Osteoblast (primary cell): ENCODE measurements at places on chromosomes 1 and 21. TPM values are rescaled to one million over a fixed set of nuclear protein-coding genes. Genes with fewer than 3 reads are reported as not detected.

The KIF14 gene
- 1.8 and 2.1 TPM in 2 replicates for total RNA-seq

DNA sequence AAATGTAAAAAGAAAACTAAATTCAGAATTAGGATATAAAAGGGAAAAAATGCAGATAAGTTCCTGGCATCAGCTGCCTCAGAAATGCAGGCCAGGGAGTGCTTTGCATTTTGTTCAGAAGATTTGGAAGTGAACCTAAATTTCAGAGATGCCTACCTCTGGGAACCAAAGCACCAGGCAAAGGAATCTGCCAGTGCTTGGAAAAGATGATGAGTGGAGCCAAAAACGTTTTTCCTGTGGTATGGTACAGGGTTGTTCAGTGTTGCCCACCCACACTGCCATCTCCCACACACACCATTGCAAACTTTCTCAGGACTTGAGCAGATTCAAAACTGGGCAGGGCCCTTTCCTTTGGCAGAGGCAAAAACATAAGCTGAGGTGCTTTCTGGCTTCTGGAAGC is 349.5 kb downstream of the TGFB2 start:
- H3K4me1 ChIP-seq = no peaks in the 10 kb centered on the region
- H3K4me3 ChIP-seq = no peak overlapping the region
- DNase-seq = no peak
- H3K36me3 ChIP-seq = no peaks in the 10 kb centered on the region
- no peaks in the 10 kb centered on the region for H3K27me3 ChIP-seq
- no peak overlapping the region for H3K27ac ChIP-seq

DNA sequence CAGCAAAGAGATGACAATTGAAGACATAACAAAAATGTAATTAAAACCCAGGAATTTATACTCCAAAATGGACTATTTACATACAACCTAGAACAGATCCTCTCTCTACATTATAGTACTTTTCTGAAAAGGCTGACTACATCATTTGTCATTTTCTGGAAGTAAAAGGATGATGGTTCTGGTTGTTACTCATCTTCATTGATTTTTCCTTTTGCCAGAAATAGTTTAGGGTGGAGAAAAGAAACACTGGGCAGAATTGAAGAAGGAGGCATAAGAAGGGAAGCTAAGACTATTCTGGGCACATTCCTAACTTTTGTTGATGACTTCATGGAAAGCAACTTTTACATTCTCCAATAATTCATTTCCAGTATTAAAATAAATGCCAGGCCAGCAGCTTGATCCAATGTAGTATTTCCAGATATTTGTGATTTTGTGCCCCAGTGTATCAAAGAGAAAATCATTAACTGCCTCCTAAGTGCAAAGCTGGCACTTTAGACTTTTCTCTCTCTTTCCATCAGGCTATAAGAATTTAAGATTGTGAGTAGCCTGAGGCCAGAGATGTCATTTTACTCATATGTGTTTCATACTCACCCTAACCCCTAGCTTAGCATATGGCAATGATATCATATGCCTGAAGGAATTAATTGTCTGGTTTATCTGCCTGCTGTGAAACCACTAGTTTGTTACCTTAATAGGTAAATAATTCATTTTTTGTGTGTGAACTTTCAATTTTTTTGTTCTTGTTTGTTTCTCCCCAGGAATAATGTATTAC is 369.5 kb upstream of the LYPLAL1 start:
- peak; percentile 78 for DNase-seq
- H3K4me1 ChIP-seq = peaks cover 9% of the 10 kb centered on the region
- no peaks in the 10 kb centered on the region for H3K36me3 ChIP-seq
- H3K27me3 ChIP-seq = no peaks in the 10 kb centered on the region

- H3K36me3 ChIP-seq = peaks cover 19% of the 10 kb centered on the region
- no peaks in the 10 kb centered on the region for H3K27me3 ChIP-seq
- H3K4me1 ChIP-seq = peaks cover 5% of the 10 kb centered on the region
- H3K27ac ChIP-seq = peak overlapping the region; percentile 87
Observed at GRCh38 chr1:28328228-28328648, 602 bp upstream of the MED18 start.

GRCh38 chr1:27545271-27545670 is 55.3 kb upstream of the WASF2 start:
- peaks cover 10% of the 10 kb centered on the region for H3K36me3 ChIP-seq
- DNase-seq = peak; percentile 98
- peak overlapping the region; percentile 60 for H3K27ac ChIP-seq
- H3K4me1 ChIP-seq = peaks cover 38% of the 10 kb centered on the region
- no peak overlapping the region for H3K4me3 ChIP-seq

DNA sequence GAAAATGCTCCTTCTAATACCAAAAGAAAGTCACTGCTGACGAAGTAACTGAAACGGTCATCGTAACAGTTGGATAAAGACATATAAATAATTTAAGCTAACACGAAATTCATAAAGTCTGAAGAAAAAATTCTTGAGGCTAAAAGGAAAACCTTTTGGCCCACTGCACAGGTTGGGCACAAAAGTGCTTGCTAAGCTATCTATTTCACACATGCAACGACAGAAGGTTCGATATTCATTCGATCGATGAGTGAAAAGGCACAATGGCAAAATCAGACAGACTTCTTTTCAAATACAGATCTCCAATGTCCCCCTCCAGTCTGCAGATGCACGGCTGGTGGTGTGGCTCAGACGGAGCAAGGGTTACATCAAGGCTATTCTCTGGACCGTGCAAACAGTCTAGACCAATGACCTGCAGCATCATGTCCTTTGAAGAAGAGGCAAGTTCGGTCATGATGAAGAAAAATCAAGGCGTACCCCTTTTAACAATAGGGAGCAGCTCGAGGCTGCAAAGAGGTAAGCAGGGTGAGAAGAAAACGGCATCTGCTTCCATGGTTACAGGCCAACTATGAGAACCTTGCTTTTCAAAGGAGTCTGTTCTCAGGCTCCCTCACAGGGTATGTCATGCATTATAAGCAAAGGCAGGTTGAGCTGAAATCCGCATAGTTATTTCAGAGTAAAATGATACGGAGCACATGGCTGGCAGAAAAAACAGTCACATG is 579.6 kb downstream of the USP25 start:
- peaks cover 6% of the 10 kb centered on the region for H3K4me1 ChIP-seq
- no peaks in the 10 kb centered on the region for H3K27me3 ChIP-seq
- no peak overlapping the region for H3K27ac ChIP-seq
- DNase-seq = no peak
- no peaks in the 10 kb centered on the region for H3K36me3 ChIP-seq
